ENCODE measurements at places on chromosomes 3 and 15. TPM values are rescaled to one million over a fixed set of nuclear protein-coding genes. Genes with fewer than 3 reads are reported as not detected.

DNA sequence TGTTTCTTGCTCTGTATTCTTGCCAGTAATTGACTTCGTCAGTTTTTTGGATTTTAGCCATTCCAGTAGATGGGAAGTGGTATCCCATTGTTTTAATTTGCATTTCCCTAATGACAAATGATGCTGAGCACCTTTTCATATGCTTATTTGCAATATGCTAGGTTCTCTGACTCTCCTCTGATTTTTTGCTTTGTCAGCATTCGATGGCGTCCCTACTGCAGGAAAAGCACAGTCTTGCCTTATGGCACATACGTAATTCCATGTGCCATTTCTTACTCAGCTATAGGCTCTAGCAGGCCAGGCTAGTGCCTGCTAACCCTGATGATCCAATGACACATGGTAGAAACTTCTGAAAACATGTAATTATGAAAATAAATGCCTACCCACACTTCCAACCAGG is 239.2 kb upstream of the ATP10A start:
- DNase-seq, result no peak

- no peak for DNase-seq
Measured at GRCh38 chr15:87781959-87782625, 474.4 kb downstream of the NTRK3 start.

DNA sequence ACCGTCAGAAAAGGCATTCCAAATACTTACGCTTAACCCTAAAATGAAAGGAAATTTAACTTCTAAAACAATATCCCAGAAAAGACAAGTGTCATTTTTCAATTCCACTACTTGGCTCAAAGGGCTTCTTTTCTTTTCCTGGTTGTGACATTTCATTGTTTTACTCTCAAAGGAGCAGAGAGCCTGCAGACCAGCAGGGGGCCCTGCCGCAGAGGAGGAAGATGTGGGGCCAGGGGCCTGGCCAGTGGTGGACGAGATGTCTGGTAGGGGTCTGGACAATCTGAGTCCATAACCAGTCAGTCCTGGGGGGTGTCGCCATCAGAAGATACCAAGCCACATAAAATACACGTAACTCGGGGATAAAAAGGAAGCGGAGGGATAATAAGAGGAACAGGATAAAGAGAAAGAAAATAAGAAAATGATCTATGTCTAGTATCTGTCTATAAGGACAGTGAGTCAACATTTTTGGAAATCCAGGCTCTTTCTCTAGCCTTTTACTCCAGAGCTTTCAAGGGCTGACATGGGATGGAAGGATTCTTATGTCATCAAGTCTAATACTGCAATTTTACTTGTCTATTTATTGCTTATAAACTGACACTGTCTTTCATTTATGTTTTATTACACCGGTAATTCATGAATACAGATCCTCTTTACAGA is 54.2 kb upstream of the ARHGEF3 start:
- DNase-seq, result no peak

The FGF12 gene
- 340 TPM for total RNA-seq

- DNase-seq, result no peak
Measured at GRCh38 chr15:67504056-67504455, 16.9 kb upstream of the C15orf61 start.

GRCh38 chr3:12891985-12892839 is 50.8 kb upstream of the RPL32 start:
- DNase-seq, result peak; percentile 48

DNA sequence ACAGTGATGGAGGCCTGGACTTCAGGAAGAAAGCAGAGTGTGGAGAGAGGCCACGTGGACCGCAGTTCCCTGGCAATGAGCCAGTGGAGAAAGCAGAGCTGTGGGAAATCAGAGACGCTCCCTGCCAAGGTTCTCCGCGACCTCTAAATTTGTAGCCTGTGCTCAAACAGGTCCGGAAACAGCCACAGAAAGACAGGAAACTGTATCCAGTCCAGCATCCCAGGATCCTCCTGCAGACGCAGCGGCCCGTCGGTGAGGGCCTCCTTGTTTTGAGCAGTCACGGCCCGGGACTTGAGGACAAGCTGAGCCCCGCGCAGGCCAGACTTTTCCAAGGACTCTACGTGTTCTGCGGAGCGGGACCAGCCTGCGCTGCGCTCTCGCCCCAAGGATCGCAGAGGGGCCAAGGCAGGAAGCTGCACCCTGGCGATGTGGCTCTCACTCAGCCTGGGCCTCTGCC is 22.3 kb downstream of the RPSA start:
- peak; percentile 68 for DNase-seq

The RETNLB gene
- total RNA-seq, result not detected

The PTPRG gene
- total RNA-seq, result 34.1 TPM

DNA sequence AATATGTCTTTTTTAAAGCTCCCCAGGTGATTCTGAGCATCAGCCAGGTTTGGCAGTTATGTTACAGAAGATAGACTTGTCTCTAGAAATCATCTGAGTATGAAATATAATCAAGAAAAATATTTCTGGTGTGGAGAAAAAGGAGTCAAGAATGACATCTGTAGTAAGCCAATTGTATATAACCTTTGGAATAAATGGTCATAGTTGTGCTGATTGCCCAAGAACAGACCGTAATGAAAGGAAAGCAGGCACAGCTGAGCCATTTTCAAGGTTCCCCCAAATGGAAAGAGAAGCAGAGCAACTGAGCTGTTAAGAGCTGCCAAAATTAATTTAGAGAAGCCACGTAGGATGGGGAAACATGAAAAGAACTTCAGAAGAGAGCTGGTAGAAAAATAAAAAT is 26.6 kb downstream of the GOLM2 start:
- DNase-seq, result no peak
